ENCODE measurements at places on chromosomes 12 and 14. TPM values are rescaled to one million over a fixed set of nuclear protein-coding genes. Genes with fewer than 3 reads are reported as not detected.

Gene STAC3
- total RNA-seq, result 3.0 TPM

Gene GALNT9
- 2.5 TPM for total RNA-seq

Gene TPH2
- 1.0 TPM for total RNA-seq

DNA sequence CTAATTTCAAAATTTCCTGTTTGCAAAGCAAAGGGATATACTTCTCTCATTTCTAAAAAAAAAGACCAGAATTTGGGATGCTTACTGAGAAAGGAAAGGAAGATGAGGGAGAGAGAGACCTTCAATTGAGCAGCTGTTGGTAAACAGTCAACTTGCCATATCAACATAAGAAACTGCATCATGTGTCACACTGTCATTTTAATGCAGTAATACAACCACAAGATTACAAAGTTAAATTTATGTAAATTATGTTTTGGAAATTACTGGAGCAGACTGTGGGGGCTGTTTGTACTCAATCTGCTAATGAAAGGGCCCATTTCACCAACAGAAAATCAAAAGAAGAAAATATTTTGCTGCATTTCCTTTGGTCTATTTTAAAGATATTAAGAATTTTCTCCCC is 370.4 kb upstream of the TMPO start:
- no peak overlapping the region for H3K4me3 ChIP-seq
- no peaks in the 10 kb centered on the region for H3K27me3 ChIP-seq
- H3K36me3 ChIP-seq, result no peaks in the 10 kb centered on the region
- H3K4me1 ChIP-seq, result peaks cover 18% of the 10 kb centered on the region

- no peak overlapping the region for H3K27ac ChIP-seq
- H3K4me1 ChIP-seq, result no peaks in the 10 kb centered on the region
- no peaks in the 10 kb centered on the region for H3K36me3 ChIP-seq
- H3K27me3 ChIP-seq, result no peaks in the 10 kb centered on the region
Measured at GRCh38 chr12:127125607-127126259, 1141.2 kb upstream of the TMEM132C start.

DNA sequence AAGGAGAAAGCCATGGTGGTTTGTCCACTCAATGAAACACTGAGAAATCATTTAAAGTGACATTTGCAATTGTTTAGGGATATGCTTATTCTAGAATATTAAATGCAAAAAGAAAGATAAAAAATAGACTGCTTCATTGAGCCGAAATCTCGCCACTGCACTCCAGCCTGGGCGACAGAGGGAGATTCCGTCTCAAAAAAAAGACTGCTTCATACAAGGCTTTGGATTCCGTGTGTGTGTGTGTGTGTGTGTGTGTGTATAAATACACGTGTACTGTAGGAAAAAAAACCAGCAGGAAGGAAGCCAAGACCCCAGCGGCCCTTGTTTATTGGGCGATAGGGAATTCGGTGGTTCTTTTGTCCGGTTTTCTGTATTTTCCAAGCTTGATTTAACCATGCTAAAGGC is 3.2 kb upstream of the ZNF839 start:
- peaks cover 29% of the 10 kb centered on the region for H3K27me3 ChIP-seq
- peaks cover 27% of the 10 kb centered on the region for H3K4me1 ChIP-seq
- peak overlapping the region; percentile 78 for H3K27ac ChIP-seq
- no peaks in the 10 kb centered on the region for H3K36me3 ChIP-seq
- no peak for DNase-seq
- H3K4me3 ChIP-seq, result peak overlapping the region; percentile 64

Gene AGAP2
- 1.1 TPM for total RNA-seq

Measured in GM23338 (cell line).